ENCODE measurements at places on chromosomes 16 and 17.

- DNase-seq = no peak
Measured at GRCh38 chr17:22512997-22513538, 820.7 kb downstream of the KCNJ18 start.

DNA sequence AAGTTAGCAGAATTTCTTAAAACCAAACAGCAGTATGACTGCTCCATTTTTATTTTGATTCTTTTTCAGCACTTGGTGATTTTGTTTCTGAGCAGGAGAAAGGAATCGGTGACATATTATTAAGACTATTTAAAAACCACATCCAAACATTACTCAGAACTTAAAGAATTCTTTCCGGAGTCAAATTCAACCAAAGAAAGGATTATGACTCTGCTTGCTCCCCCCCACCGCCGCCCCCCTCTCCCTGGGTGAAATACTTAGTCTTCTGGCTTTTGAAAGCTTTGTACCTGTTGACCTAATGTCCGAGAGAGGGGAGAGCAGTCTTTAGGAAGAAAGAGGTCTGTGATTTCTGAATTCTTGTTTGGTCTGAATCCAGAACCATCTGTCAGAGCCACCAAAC, 17.9 kb upstream of the COL1A1 start:
- no peak for DNase-seq

DNA sequence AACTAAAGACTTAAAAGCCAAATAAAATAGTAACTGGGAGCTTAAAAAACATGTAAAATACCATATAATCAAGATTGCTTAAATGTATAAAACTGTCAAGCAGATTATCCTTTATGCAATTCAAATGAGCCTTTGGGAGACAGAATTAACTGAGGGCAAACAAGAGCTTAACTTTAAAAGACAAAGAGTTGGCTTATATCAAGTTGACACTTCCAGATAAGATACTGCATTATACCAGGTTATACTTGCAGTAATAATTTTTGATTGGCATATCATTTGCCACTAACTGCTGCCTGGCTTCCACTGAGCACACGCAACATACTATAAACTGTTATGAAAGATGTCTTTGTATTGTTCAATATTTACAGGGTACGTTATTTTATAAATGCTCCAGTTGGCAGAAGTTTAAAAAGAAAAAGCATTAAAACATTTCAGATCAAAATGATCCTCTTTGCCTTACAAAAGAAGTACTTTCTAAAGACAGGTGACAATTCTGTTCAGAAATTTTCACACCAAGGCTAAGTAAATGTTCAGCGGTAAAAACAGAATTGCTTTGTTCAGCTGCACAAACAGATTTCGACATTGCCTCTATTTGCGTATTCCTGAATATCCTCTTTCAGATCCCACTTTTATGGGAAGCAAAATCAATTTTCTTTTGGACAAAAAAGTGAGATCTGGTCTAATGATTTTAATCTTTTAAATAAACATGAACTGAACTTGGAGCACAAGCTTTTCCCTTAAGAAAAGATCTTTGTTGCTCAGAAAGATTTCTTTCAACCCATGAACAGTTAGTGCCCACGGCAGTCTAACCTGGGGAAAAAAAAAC, 50.7 kb downstream of the TOX3 start:
- no peak for DNase-seq

- no peak for DNase-seq
Measured at GRCh38 chr16:73605309-73605708, 557.4 kb upstream of the ZFHX3 start.

- DNase-seq = no peak
Measured at GRCh38 chr16:84331998-84332780, 36.1 kb upstream of the ATP2C2 start.

GRCh38 chr16:59907611-59908010, 1173.5 kb upstream of the GOT2 start:
- DNase-seq = no peak

DNA sequence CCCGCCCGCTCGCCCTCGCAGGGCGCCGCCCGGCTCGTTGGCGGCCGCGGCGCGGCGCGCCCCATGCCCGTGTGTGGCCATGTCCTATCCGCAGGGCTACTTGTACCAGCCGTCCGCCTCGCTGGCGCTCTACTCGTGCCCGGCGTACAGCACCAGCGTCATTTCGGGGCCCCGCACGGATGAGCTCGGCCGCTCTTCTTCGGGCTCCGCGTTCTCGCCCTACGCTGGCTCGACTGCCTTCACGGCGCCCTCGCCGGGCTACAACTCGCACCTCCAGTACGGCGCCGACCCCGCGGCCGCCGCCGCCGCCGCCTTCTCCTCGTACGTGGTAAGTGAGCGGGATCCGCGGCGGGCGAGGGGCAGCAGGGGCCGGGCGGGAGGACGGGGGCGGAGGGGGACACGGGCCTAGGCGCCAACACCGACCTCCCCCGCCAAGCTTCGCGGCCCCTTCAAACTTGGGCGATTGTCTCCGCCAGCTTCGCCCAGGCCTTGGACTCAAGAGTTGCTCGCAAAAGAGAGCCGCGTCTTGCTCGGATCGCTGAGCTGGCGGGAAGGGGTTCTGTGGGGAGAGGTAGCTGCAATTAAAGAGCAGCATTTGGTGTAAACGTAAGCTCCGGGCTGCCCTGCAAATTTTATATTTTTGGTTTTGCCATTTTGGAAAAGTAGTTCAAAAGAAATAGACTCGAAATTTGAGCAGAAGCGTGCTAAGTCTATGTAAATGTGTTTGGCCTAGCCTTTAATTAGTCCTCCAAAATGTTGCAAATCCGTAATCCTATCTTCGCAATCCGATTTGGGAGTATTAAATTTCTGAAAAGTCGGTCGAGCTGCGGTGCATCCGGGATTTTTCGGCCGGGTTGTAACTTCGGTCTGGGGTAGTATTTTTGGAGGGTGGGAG, 702 bp downstream of the IRX5 start:
- no peak for DNase-seq

DNA sequence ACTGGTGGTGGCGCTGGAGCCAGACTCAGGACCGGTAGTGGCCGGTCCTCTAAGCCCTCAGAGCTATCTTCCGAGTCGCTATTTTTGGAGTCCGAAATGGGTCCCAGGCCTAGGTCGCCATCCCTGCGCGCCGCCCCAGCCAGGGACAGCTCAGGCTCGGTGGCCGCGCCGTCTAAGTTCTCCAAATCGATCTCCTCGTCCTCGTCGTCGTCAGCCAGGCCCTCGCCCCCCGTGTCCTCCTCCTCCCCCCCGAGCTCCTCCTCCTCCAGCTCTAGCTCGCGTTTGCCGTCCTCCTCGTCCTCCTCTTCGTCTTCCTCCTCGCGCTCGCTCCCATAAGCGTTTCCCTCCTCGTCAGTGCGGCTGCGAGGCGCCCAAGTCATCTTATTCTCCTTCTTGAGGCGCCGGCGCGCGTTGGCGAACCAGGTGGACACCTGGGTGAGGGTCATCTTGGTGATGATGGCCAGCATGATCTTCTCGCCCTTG, 1.6 kb downstream of the IRX3 start:
- no peak for DNase-seq

GRCh38 chr17:27066315-27066714, 227.6 kb upstream of the WSB1 start:
- DNase-seq = no peak

DNA sequence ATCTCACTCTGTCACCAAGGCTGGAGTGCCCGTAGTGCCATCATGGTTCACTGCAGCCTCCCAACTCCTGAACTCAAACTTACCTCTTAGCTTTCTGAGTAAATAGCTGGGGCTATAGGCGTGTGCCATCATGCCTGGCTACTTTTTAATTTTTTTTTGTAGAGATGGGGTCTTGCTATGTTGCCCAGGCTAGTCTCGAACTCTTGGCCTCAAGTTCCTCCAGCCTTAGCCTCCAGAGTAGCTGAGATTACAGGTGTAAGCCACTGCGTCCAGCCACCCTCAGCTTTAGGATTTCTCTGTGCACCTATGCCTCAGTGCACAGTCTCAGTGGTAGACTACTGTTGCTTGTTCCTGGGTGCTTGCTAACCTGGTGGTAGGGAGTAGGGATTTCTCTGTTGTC, 5.5 kb downstream of the SLC7A6 start:
- no peak for DNase-seq

GRCh38 chr16:69316595-69317034, 5.5 kb downstream of the VPS4A start:
- no peak for DNase-seq

- no peak for DNase-seq
Measured at GRCh38 chr17:68807998-68808772, 147.0 kb downstream of the ABCA8 start.

DNA sequence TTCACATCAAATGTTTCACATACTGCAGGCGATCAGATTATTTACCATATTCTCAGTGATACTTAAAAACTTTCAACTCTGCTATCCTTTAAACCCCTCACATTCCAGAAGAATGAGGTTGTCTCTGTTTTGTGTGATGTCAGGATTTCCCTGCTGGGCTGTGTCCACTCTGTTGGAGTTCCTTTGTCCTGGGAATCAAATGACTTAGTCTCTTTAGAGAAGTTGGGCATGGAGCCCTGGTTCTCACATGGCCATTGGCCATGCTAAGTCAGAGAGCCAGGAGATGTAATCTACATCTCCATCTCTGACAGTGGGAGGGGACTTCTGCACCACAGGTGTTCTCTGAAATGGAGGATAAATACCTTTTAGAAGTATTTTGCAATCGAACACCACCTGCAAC, 205.1 kb upstream of the MAF start:
- no peak for DNase-seq

GRCh38 chr16:55821210-55821609, 11.7 kb downstream of the CES1 start:
- DNase-seq = no peak

DNA sequence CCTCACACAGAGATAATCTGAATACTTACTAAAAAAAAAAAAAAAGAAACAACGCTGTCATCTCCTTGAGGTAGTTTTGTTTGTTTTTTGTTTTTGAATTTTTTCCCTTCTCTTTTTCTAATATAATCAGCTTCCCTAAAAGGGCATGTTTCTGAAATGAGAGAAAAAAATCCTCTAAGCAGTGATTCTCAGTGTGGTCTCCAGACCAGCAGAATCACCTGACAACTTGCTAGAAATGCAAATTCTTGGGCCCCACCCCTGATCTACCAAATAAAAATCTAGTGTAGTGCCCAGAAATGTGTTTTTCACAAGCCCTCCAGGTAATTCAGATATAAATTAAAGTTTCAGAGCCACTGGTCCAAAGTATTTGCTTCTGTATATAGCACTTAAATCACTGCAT, 65.4 kb downstream of the SSH2 start:
- DNase-seq = no peak

DNA sequence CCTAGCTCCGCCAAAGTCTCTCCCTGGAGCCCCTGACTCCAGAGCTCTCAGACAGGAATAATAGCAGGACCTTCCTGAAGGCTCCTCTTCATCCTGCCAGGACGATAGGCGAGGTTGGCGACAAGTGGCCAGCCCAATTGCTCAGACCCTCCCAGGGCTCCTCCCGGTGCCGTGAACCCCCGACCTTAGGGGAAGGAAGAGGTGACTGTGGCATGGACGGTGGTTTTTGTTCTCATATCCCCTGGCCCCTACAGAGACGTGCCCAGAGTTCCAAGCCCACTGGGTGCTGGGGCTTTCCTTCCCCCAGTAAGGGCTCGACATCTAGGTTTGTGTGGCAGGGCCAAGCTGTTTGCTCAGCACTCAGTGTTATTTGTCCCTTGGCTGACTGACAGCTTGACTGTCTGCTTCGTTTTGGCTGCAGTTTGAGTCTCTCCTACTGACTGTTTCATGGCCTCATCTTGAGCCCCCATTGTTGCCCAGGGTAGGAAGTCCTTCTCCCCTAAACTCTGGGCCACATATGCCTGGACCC, 4.6 kb upstream of the ADCY7 start:
- DNase-seq = no peak

DNA sequence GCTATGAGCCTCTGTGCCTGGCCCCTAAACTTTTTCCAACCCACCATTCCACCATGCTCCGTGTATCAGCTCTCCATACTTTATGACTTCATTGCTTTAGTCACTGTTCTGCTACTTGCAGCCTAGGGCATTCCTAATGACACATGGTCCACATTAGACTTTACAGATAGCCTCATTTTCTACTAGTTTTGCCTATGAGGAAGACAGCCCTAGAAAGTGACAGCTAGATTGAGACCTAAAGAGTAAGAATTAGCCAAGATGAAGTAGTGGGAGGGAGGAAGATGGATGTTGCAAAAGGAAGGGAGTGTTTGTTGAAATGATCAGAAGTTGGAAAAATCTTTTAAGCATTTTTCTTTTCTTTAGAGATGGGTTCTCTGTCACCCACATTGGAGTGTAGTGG, 11.0 kb downstream of the C16orf54 start:
- no peak for DNase-seq

DNA sequence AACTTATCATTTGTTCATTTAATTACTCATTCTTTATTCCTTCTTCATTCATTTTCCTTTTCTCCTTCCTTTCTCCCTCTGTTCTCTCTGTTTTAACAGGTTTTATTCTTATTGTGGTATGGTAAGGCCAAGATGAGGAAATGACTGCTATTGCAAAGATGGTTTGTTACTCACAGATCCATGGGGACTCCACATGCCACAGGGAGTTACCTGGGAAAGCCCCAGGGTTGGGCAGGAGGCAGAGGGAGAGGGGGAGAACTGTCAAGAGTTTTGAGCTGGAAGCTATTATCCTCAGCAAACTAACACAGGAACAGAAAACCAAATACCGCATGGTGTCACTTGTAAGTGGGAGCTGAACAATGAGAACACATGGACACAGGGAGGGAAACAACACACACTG, 453.3 kb downstream of the WWOX start:
- no peak for DNase-seq

Data from NCI-H1694 (cell line).